ENCODE measurements at places on chromosomes 5 and 9.
A peak's percentile ranks its signal among the peaks of the same experiment; 100 is the strongest.

DNA sequence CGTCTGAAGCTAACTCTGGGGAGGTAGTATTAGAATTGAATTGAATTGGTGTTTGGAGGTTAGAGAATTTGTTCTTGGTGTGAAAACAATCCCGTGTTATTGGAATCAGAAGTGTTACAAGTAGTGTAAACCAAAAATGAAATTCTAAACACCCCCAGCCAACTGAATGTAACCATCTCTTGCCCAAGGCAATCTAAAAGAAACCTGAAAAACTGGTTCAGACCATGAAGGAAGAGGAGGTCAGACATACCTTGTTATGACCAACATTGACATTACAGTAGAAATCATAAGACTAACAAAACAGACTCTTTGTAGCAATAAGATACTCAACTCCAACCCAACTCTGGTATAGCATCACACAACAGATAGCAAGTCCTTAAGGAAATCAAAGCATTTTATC lies 159.0 kb downstream of the TUSC1 start:
- DNase-seq = no peak

- no peak for DNase-seq
These were observed 19.2 kb downstream of the FGFR4 start for GRCh38 chr5:177105691-177106476.

- no peak for DNase-seq
These were observed 56.8 kb upstream of the TMEM252 start for GRCh38 chr9:68597362-68597997.

DNA sequence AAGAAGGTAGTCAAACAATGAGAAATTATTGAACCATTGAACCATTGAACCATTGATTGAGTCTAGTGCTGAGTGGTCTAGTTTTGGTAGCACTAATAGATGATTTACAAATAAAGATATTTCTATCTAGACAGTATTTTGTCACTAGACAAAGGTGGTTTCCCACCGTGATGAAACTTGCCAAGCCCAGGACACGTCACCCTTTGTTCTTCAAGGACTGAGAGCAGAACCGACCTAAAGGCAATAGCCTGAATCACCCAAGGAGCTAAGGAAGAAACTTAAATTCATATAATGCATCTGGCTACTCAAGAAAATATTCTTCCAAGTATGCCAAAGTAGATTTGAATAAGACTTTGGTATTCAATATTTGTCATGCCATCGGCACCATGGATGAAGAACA lies 103.3 kb downstream of the ESM1 start:
- DNase-seq = no peak

DNA sequence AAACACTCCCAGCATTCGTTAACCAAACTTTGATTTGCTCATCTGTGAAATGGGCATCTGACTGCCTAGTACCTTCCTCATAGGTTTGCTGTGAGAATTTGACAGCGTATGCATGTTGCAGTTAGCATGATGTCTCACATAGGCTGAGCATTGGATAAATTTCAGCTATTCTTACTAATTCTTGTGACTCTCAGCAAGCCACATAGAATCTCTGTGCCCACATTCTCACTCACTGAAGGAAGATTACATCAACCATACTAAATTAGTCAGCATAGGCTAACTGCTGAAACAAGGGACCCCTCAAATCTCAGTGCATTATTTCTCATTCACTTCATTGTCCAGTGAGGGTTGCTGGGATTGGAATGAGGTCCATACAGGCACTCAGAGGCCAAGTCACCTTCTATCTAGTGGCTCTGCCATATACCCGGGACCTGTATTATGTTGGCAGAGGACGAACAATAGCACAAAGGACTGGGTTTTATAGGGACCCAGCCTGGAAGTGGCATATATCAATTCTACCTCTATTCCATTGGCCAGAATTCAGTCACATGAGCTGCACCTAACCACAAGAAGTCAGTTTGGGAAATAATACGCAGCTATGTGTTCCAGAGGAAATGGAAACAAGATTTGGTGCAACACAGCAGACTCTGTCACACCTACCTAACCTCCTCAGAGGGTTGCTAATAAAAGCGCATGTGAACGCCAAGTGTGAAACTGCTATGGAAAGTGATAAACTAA lies 4.2 kb upstream of the PTGER4 start:
- DNase-seq = peak; percentile 38

GRCh38 chr5:112356178-112356956 lies 62.7 kb downstream of the EPB41L4A start:
- DNase-seq = no peak

- no peak for DNase-seq
These were observed 620.3 kb upstream of the WWC1 start for GRCh38 chr5:167671176-167671575.

DNA sequence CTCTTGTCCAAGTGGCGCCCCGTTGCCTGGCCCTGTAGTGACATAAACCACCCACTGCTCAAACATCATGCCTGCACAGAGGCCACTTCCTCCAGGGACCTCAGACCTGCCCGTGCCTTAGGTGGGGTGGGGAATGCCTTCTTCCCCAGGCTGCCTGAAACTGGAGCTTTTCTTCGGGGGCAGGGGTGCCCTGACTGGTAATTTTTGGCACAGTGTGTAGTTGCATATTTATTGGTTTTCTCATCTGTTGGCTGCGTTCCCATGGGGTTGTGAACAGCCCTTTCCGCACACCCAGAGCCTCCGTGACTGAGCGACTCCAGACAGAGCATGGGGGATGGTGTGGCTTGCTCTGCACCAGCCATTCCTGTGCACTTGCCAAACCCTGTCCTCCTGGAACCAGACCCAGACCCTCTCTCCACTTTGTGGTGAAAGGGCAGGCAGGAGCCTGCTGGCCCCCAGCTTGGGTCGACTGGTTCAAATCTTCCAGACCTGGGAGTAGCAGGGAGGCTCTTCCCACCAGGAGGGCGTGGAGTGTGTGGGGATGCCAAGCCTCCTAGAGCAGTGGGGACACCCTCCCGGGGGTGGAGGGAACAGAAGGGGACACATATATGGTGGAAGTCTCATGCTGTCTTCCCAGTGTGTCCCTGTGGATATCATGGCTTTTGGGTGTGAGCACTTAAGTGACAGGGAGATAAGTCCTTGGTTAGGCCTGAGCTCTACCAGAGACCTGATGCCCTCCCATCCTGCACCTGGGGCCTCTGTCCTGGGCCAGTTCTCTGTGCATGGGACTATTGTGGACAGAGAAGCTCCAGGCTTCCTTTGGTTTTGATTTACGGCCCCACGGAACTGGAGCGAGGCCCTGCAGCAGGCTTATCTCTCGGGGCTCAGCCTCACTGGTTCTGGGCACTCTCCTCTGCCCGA lies 39.6 kb downstream of the WNK2 start:
- no peak for DNase-seq

- DNase-seq = no peak
These were observed 11.5 kb downstream of the SLC6A19 start for GRCh38 chr5:1212881-1213280.

All from activated CD4-positive, alpha-beta T cell treated with anti-CD3 and anti-CD28 coated beads for 48 hours (primary cell).